ENCODE measurements at places on chromosomes 12 and 14. TPM values are rescaled to one million over a fixed set of nuclear protein-coding genes. Genes with fewer than 3 reads are reported as not detected.

Gene HOXC10
- not detected for total RNA-seq

DNA sequence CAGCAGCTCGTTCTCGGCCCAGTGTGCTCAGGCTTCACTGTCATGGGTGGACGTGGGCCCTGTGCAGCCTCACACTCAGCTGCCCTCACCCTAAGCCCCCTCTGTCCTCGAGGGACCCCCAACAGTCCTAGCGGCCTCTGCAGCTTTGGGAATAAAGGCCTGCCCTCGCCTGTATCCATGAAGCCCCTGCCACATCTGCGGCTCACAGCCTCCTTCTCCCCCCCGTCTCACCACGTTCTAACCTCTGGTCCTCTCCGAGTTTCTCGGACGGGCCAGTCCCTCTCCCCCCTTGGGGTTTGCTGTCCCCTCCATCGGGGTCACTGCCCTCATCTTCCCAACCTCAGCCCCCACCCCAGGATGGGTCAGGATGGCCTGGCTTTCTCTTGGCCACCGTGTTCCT, 30.2 kb upstream of the GALNT9 start:
- H3K4me3 ChIP-seq, result no peak overlapping the region
- H3K4me1 ChIP-seq, result no peaks in the 10 kb centered on the region
- peaks cover 24% of the 10 kb centered on the region for H3K27me3 ChIP-seq
- H3K27ac ChIP-seq, result no peak overlapping the region

GRCh38 chr14:85387181-85387580, 142.8 kb upstream of the FLRT2 start:
- H3K27me3 ChIP-seq, result no peaks in the 10 kb centered on the region
- H3K4me3 ChIP-seq, result no peak overlapping the region
- H3K36me3 ChIP-seq, result no peaks in the 10 kb centered on the region
- no peak overlapping the region for H3K27ac ChIP-seq
- DNase-seq, result no peak

DNA sequence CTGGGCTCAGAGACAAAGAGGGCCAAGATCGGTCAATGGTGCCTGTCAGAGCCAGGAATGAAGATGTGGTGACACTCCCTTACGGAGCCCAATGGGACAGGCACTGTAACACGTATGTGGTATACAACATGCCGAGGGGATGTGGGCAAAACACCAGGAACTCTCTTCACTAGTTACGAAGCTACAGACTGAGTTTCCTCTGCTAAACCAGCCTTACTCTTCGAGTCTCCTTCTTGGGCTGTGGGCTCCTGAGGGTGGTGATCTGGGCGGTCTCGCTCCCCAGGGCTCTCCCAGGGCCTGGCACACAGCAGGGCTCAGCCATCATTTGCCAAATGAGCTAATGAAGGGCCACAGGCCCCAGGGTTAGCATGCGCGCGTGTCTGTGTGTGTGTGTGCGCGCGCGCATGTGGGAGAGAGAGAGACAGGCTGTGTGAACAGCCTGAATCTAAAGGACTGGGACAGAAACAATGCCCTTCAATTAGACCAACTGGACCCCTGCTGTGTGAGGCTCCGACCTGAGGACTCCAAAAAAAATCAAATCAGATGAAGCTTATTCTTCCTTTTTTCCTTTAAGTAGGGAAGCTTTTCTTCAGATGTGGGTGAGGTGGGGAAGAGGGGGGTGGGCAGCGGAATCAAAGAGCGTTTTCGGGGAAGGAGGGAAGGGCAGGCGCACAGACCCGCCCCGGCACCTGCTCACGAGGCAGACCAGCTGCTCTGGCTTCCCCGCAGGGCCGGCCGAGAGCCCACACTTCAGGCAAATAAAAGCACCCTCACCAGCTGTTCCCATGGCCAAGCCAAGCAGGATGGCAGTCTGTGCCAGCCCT, 42.5 kb downstream of the CCDC88C start:
- no peaks in the 10 kb centered on the region for H3K27me3 ChIP-seq
- H3K27ac ChIP-seq, result peak overlapping the region; percentile 87
- H3K36me3 ChIP-seq, result peaks cover 4% of the 10 kb centered on the region
- peaks cover 100% of the 10 kb centered on the region for H3K4me1 ChIP-seq
- no peak for DNase-seq

GRCh38 chr14:20332431-20332787, 670 bp downstream of the CCNB1IP1 start:
- H3K4me3 ChIP-seq, result peak overlapping the region; percentile 80
- H3K4me1 ChIP-seq, result peaks cover 7% of the 10 kb centered on the region
- no peak for DNase-seq
- peak overlapping the region; percentile 67 for H3K27ac ChIP-seq
- H3K36me3 ChIP-seq, result no peaks in the 10 kb centered on the region

Gene FSCB
- total RNA-seq, result not detected

DNA sequence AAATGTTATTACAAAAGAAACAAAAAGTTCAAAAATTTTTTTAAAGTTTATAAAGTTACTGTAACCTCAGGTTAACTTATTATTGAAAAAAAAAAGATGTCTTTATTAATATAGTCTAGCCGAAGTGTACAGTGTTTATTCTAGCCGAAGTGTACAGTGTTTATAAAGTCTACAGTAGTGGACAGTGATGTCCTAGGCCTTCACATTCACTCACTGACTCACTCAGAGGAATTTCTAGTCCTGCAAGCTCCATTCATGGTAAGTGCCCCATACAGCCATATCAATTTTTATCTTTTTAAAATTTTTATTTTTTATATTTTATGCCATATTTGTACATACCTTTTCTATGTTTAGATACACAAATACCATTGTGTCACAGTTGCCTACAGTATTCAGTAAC, 10.4 kb downstream of the ATG2B start:
- H3K27me3 ChIP-seq, result no peaks in the 10 kb centered on the region
- no peak for DNase-seq
- no peaks in the 10 kb centered on the region for H3K36me3 ChIP-seq
- no peaks in the 10 kb centered on the region for H3K4me1 ChIP-seq
- H3K4me3 ChIP-seq, result no peak overlapping the region

DNA sequence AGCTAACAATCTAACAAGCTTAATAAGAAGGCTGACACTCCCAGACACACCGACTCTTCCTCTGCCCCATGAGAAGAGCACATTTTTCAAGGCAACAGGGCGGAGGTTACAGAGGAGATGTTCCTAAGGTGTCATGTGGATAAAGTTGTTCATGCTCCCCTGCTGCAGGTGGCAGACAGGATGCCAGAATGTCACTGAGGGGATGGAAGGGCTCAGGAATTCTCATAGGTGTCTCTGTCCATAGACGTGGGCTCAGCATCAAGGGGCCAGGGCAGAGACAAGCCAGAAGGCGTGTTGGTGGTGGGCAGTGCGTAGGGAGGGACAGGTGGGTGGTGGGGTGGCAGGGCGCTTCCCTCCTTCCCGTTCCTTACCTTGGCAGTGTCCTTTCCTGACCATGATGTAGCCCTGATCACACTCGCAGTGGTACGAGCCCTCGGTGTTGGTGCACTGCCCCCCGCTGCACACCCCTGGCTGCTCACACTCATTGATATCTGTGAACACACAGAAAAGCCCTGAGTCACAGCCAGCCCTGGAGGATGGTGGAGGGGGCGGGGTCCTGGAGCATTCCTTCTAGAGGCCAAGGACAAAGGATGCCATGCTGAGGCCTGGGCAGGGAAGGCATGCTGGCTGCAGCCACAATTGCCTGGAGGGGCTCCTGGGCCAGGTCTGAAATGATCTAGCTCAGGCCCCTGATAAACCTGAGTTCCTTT, 23.0 kb downstream of the ISCA2 start:
- DNase-seq, result no peak
- no peaks in the 10 kb centered on the region for H3K36me3 ChIP-seq
- no peaks in the 10 kb centered on the region for H3K27me3 ChIP-seq
- no peaks in the 10 kb centered on the region for H3K4me1 ChIP-seq
- no peak overlapping the region for H3K27ac ChIP-seq

- no peak overlapping the region for H3K27ac ChIP-seq
- DNase-seq, result no peak
- no peaks in the 10 kb centered on the region for H3K27me3 ChIP-seq
Measured at GRCh38 chr14:84963518-84963917, 566.4 kb upstream of the FLRT2 start.

Gene RD3L
- total RNA-seq, result not detected

DNA sequence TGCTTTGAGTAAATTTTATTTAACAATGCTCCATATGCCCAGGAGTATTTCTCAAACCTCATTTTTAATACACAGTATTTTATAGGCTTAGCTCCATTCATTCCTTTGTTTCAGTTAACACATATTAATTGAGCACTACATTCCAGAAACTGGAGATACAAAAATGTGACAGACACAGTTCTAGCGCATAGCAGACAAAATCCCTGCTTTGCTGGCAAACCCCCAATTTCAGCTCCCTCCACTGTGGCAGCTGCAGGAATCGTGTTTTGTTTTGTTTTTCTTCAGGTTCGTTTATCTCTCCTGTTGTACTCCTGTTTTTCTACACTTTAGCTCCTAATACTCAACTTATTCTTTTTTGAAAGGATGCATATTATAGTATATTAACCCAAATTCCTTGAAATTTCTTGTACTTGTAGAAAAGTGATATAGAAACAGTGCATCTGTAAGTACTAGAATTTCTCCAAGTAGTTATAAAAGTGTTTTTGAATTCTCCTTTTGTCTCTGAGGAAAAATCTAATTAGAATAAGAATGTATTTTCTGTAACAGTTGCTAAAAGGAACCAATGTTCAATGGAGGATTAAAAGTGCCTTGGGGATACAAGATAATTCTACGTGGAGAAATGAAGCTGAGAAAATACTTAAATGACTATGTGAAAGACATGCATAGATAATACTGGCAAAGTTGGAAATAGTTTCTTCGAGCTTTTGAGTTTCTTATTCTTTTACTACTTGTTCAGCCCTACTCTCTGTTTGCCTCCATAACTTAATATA, 6.4 kb upstream of the RAB21 start:
- no peak for DNase-seq
- H3K4me3 ChIP-seq, result no peak overlapping the region
- H3K27ac ChIP-seq, result no peak overlapping the region
- peaks cover 2% of the 10 kb centered on the region for H3K27me3 ChIP-seq
- H3K36me3 ChIP-seq, result no peaks in the 10 kb centered on the region

DNA sequence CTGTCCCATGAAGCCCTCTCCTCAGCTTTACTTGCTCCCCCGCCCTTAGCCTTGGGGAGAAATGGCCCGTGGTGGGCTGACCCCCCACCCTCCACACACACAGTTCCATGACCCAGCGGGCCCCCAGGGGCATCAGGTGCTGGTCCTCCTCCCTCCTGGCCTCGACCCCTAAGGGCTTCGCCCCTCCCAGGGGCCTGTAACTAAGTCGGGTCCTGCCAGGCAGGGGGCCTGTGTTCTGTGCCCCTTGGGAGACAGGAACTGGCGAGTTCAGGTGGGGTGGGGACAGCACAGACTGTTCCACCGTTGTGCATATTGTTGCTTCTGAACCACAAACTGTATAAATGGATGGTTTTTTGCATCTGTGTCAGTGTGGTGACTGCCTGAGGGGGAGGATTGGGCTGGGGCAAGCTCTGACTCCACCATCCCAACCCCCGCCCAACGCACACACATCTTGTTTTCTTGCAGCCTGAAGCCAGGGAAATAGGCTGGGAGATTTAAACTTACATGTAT, 8.8 kb downstream of the TAMALIN start:
- H3K4me1 ChIP-seq, result no peaks in the 10 kb centered on the region
- H3K4me3 ChIP-seq, result no peak overlapping the region
- H3K36me3 ChIP-seq, result no peaks in the 10 kb centered on the region
- H3K27ac ChIP-seq, result no peak overlapping the region
- no peak for DNase-seq

Gene KLRK1
- total RNA-seq, result 74.5 TPM

- DNase-seq, result peak; percentile 75
- peak overlapping the region; percentile 66 for H3K27ac ChIP-seq
- no peaks in the 10 kb centered on the region for H3K36me3 ChIP-seq
- peak overlapping the region; percentile 62 for H3K4me3 ChIP-seq
- peaks cover 5% of the 10 kb centered on the region for H3K27me3 ChIP-seq
Measured at GRCh38 chr14:61280526-61281185, 482 bp downstream of the TMEM30B start.

GRCh38 chr12:26239122-26239851, 43.9 kb downstream of the SSPN start:
- peaks cover 9% of the 10 kb centered on the region for H3K27me3 ChIP-seq
- no peaks in the 10 kb centered on the region for H3K36me3 ChIP-seq
- no peaks in the 10 kb centered on the region for H3K4me1 ChIP-seq
- DNase-seq, result no peak

DNA sequence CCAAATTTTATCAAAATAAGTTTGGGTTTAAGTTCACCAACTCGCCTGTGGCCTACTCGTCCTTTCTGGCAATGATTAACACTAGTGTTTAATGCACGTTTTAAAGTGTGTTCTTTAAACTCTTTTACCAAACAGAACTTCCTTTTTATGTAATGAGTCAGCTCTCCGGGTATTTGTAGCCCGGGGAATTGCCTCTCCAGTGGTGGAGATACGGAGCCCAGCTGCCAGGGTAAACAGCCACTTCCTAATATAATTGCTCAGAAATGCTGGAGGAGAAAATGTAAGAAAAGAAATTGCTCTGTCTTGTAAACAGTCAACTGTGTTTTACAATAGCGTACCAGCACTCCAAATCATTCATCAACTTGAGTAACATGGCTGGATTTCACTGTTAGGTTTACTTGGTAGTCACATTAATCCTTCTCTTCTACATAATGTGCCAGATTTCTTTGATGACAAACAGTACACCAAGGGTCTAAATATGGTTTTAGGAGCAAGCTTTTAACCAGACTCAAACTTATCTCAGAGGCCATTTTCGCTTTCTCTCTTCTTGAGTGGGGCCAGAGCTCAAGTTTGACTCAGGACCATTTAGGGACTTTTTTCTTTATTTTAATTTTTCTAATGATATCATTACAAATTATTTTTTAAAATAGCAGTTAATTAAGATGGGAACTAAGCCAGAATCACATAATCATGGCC, 101.2 kb upstream of the SLC38A2 start:
- peaks cover 5% of the 10 kb centered on the region for H3K4me1 ChIP-seq
- H3K36me3 ChIP-seq, result no peaks in the 10 kb centered on the region
- no peaks in the 10 kb centered on the region for H3K27me3 ChIP-seq
- DNase-seq, result no peak

DNA sequence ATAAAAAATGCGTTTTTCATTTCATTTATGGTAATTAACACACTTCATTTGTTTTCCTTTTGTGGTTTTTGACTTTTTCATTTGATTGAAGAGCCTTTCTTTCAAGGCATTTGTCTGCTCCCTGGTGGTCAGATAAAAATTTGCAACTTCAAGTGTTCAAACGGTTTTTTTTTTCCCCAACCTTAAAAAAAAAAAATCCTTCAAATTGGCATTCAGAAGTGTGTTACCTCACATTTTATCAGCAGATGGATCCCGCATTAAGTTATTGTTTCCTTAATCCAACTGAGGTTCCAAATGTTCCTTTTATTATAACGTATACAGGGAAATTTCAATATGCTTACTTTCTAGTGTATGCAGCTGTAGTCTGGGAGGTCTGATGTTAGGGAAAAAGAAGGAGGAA, 47.2 kb downstream of the MYF5 start:
- no peak overlapping the region for H3K4me3 ChIP-seq
- H3K27me3 ChIP-seq, result no peaks in the 10 kb centered on the region
- no peaks in the 10 kb centered on the region for H3K4me1 ChIP-seq
- no peak for DNase-seq
- no peak overlapping the region for H3K27ac ChIP-seq

GRCh38 chr12:26100666-26101349, 24.0 kb downstream of the BHLHE41 start:
- H3K27me3 ChIP-seq, result no peaks in the 10 kb centered on the region
- no peak for DNase-seq
- H3K27ac ChIP-seq, result no peak overlapping the region
- no peak overlapping the region for H3K4me3 ChIP-seq

All from T-cell (primary cell).